Fibroblast of skin of abdomen (primary cell): ENCODE measurements at places on chromosomes 4 and X.

GRCh38 chr4:183057255-183057654 is 41.8 kb upstream of the WWC2 start:
- no peak for DNase-seq

DNA sequence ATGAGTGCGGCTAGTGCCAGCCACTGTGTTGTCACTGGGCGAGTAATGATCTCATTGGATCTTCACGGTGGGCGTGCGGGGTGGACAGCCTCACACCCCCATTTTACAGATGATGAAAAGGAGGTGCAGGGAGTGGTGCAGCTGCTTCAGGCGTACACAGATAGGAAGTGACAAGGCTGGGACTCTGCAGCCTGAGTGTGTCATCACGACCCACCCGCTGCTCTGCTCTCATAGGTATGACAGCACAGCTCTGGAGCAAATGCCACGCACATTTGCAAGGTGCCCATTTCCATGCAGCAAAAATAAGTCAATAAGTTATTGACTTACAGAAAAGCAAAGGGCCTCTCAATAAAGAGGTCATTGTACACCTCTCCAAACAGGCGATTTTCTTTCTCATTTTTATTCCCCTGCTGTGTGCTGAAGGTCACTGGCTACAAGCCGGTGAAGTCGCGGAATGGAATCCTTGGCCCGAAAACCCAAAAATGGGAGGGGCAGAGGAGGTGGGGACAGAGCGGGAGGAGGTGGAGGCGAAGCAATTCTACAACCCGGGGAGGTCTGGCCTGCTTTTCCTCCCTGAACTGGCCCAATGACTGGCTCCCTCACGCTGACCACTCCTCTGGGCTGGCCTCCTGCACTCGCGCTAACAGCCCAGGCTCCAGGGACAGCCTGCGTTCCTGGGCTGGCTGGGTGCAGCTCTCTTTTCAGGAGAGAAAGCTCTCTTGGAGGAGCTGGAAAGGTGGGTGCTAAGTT is at the start of gene SOD3:
TSS of gene SOD3 (plus strand) at position 658 of the 750 bp plus-strand sequence. CDS start 3,949 bp downstream, outside the sequence.
- DNase-seq, result peak; percentile 70

DNA sequence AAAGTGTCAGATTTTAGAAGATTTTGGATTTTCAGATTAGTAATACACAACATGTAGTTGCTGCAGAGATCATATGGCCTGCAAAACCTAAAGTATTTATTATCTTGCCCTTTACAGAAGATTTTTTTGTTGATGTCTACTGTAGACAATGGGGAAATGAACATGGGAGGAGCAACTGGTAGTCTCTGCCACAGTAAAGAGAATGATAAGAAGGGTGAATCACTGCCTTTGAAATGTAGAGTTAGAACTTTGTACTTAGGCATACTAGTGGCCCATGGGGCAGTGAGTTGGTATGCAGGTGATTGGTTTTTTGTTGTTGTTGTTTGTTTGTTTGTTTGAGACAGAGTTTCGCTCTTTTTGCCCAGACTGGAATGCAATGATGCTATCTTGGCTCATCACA is 50.1 kb downstream of the GAB1 start:
- DNase-seq, result no peak

GRCh38 chr4:153555730-153556434 is 89.7 kb downstream of the TMEM131L start:
- peak; percentile 85 for DNase-seq

DNA sequence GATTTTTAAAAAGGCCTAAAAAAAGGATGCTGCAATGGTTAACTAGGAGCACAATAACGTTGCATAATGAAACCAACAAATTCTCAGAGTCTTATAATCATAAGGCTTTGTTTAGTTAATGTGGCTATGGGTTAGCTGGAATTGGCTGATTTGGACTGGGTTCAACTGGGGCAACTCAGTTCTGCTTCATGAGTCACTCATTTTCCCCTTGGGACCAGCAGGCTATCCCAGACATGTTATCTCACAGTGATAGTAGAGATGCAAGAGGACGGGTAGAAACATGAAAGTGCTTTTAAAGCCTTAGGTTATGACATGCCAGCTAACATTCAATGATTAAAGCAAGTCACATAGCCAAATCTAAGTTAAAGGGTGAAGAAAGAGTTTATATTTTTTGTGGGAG is 189.2 kb upstream of the GK2 start:
- DNase-seq, result peak; percentile 69

DNA sequence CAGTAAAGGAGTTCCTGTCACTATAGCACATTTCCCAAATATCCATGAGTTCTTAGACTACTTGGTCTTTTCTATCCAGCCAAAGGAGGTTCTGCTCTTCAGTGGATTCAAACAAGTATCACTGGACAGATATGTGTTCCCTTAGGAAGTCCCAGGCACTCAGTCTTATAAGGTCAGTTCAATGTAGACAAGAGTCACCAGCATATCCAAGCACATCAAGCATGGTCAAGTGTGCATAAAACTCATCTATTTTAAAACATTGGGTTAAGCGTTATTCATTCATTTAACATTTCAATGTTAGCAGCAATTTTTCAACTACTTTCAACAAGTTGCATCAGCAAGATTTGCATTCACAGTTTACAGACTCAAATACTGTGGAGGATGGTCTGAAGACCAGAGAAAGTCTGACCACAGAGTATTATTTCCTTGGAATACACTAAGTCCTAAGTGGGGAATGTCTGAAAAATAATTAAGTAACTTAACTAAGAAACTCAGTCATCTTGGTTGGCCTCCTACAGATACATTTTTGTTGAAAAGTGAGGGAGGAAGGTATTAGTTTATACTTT is 630.5 kb upstream of the IGFBP7 start:
- DNase-seq, result no peak

DNA sequence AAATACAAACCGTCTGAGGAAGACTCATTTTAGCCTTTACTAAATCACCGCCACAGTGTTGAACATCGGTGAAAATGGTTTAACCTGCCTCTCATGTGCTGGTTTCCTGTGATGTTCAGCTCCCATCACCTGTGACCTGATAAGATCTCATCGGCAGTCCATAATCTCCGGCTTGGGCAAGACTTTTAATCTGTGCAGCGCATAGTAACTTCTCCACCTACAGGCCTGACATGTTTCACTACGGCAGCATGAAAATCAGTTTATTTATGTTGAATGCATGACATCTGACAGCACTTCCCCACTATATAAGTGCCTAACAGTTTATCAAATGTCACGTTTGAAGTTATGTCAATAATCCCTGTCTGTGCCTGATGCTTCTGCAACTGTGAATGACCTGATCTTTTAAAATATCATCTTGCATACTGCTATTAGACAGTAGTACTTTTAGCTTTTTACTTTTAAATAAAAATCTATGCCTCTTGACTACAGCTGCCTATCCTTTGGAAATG is 1919.8 kb upstream of the AGA start:
- no peak for DNase-seq

GRCh38 chr4:169282429-169283113 is 11.8 kb upstream of the SH3RF1 start:
- DNase-seq, result peak; percentile 55

GRCh38 chr4:93178279-93178678 is 650.3 kb upstream of the ATOH1 start:
- no peak for DNase-seq

- peak; percentile 12 for DNase-seq
These were observed 484 bp downstream of the GALNTL6 start for GRCh38 chr4:171813526-171814250.

GRCh38 chr4:177427192-177427591 is 15.0 kb downstream of the AGA start:
- peak; percentile 79 for DNase-seq

DNA sequence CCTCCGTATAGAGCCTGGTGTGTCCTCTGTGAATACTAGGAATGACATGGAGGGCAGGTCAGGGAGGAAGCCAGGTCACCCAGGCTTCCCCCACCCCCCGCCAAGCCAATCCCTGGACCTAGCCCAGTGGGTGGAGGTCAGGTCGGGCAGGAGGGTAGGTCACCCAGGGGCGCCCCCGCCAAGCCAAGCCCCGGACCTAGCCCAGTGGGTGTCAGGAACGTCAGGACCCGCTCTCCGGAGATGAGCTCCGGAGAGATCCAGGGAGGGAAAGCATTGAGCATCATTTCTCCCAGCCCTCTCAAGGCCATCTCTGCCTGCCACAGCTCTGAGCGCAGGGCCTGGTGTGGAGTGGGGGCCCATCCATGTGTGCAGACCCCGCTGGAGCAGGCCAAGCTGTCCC is 48.6 kb downstream of the WFS1 start:
- DNase-seq, result no peak

GRCh38 chrX:40188573-40189417 is 91.0 kb upstream of the BCOR start:
- DNase-seq, result peak; percentile 63

GRCh38 chr4:119103263-119103662 is 32.4 kb upstream of the MYOZ2 start:
- peak; percentile 98 for DNase-seq

DNA sequence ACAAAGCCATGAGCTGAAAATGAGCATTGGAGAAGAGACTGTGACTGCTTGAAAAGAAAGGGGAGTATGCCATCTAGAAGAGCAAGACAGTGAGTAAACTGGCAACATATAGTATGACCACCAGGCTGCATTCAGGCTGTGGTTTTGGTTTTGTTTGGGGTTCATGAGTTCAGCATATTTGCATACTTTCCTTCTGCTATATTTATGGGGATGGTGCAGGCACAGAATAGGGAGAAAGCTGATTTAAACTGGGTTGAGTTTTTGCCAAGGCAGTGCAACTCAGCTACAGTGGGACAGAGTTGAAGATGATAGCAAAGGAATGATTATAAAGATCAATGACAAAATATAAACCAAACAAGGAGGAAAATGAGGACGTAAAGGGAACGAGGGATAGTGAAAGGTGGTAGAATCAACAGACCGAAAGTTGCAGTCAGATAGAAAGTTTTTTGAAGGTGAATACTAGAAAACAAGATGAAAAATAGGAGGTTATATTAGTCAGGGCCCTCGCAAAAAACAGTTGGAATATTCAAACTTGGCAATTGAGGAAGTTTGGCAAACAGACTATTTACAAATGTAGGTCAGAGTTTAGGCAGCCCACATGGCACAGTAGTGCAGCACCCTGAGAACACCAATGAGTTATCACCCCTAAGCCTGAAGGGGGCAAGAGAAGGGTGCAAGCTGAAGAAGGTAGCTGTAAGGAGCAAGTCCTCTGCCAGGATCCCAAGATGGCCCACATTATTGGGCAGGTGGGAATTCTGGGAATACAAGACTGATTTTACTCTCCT is 114.8 kb upstream of the MAP9 start:
- DNase-seq, result no peak

- DNase-seq, result no peak
These were observed 10.9 kb upstream of the NALF2 start for GRCh38 chrX:69493193-69493592.

DNA sequence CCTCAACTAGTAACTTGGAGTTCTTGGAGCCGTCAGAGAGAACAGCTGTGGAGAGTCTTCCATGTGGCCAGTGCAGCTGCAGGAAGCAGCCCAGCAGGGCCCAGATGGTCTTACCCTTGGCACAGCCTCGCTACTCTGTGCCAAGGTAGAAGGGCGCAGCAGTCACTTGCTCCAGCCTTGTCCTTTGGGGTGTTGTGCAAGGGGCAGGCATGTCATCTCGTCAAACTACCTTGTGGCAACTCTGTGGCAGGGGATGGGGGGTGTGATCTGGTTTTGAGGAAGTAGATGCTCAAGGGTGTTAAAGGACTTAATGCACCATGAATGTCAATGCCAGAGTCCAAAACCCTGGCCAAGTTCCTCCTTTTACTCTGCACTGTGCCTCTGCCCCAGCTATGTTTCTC is 34.2 kb upstream of the TBC1D14 start:
- DNase-seq, result no peak
